NCI-H748 treated with DMSO at 0.1 percent for 48 hours (cell line): ENCODE measurements at places on chromosomes 1 and 21.

DNA sequence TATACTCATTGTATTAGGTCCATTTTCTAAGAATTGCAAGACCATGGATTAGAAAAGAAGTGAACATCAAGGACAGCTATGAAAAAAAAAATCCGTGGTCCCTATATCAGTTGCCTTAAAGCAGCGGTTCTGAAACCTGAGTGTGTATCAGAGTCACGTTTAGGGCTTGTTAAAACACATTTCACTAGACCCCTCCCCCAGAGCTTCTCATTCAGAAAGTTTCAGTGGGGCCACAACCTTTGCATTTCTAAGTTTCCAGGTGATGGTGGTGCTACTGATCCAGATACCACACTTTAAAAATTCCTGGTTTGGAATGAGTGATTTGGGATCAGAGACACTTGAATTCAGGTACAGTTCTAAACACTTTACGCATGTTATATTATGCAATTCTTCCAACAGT lies 96.1 kb upstream of the PRMT6 start:
- no peak for DNase-seq

- DNase-seq: no peak
Observed at GRCh38 chr1:4149281-4149680, 249.2 kb upstream of the C1orf174 start.

- no peak for DNase-seq
Observed at GRCh38 chr1:94544706-94545490, 3.3 kb upstream of the F3 start.

GRCh38 chr1:31755850-31756492 lies 8.2 kb downstream of the ADGRB2 start:
- DNase-seq: no peak

DNA sequence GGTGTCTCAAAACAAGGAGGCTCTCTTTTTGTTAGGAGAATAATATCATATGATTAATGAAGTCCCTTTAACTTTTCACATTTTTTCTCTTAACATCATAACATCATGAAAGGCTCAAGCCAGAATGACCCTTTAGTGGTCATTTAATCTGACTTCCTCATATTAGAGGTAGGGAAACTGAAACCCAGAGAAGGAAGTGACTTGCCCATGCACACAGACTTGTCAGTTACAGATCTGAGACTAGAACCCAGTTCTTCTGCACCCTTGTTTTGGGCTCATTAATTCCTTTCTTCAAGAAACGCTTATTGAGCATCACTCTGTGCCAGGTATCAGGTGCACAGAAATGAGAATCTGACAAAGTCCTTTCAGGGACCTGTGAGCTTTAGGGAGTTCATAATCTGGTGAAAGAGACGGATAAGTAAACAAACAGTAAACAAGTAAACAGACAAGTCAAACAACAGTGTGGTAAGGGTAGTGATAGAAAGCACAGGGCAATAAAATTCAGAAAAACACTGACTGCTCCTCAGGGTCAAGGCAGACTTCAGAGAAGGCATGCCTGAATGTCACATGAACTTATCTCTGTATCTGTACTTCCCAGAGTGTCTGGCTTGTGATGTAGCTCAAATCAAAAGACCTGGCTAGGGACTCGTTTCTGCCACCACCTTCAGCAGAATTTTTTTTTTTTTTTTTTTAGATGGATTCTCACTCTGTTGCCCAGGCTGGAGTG lies 38.3 kb upstream of the OSBPL9 start:
- no peak for DNase-seq

GRCh38 chr1:4397196-4397595 lies 257.2 kb upstream of the AJAP1 start:
- peak; percentile 19 for DNase-seq

DNA sequence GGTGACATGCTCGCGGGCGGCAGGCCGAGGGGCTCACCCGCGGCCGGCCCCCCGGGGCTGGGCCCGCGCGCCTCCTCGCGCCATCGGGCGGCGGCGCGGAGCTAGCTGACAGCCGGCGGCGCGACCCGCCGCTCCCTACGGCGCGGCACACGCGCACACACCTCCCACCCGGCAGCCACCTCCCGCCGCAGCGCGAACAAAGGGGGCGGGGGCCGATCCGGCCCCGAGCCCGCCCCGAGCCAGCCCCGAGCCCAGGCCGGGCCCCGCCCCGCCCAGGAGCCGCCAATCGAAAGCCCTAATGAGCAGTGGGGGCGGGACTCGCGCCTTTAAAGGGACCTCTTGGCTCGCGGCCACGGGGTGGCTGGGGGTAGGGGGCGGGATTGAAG lies at the start of gene KIF21B:
KIF21B (minus strand) TSS at position 198 of the 386 bp plus-strand sequence. CDS start 331 bp downstream, outside the sequence.
- DNase-seq: peak; percentile 52

- DNase-seq: peak; percentile 8
Observed at GRCh38 chr1:34929497-34929852, at the start of gene DLGAP3. DLGAP3 (minus strand) TSS chr1:34929650; CDS start chr1:34905383, 24,267 bp downstream.

GRCh38 chr1:164337885-164338284 lies 221.1 kb upstream of the PBX1 start:
- no peak for DNase-seq

DNA sequence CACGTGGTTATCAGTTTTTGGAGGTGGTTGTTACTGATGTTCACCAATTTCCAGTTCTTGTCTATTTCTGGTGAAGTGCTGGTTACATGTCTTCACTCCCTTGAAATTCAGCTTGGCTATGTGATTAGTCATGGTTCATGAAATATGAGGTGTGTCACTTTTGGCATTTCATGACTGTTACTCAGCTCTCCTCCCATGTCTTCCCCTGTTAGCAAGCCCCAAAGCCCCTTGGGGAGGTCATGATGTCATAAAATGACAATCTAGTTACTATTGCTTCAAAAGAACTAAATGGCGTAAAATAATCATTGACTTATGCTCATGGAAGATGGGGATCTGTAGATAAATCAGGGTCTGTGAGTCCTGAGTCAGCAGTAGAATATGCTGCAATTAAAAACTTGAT lies 425.1 kb downstream of the SETD4 start:
- no peak for DNase-seq

GRCh38 chr1:6367381-6368012 lies 26.1 kb downstream of the ACOT7 start:
- DNase-seq: no peak

DNA sequence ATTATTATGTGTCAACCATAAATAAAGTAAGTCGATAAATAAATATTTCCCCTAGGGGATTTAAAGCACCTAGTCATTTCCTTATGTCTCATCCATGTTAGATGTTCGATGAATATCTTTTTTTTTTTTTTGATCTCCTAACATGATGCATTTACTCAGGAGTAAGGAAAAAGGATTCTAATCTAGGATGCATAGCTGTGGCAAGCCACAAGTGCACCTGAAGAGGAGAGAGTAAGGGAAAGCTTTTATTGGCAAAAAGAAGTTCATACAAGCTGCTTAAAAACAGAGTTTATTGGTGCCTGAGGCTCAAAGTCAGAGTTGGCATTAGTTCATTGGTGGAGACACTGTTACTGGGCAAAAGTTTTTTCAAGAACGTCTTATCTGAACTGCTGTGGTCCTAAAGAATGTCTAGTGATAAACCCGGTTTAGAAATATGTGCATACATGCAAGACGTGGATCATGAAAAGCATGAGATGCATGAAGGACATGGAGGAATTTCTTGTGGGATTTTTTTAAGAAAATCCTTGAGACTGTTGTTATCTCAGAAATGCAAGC lies 51.7 kb downstream of the SWT1 start:
- DNase-seq: no peak

GRCh38 chr1:43396059-43396458 lies 6.4 kb downstream of the SZT2 start:
- no peak for DNase-seq

DNA sequence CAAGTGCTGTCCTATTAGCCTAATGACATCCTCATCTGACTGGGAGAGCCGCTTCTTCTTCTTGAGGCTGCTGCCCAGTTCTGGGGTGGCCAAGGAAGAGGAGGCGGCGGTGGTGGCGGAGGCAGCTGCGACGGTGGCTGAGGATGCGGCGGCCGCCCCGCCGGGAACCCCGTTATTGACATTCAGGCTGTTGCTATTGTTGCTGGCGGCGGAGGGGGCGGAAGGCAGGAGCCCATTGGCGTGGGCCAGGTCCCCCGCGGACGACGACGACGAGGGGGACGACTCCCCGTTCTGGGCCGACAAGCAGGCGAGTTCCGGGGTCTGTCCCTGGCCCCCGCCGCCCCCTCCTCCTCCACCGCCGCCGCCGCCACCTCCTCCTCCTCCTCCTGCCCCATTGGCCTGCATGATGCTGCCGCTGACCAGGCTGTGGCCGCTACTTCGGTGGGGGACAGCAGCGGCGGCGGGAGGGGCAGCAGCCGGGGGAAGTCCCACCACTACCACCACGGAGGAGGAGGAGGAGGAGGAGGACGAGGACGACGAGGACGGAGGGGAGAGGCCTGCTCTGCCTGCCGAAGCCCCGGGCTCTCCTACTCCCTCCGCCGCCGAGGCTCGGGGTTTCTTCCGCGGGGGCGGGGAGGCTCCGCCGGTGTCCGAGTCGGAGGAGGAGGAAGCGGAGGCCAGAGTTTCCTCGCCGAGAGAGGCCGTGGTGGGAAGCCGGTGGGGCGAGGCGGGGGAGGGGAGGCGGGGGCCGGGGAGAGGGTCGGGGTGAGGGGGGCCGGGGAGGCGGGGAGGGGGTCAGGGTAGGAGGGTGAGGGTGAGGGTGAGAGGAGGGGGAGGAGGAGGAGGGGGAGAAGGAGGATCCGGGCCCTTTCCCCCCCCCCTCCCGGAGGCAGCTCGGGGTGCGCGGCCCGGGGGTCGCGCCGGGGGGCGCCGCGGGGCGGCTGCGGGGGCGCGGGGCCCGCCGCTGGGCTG lies 610 bp downstream of the WDR26 start:
- DNase-seq: no peak

DNA sequence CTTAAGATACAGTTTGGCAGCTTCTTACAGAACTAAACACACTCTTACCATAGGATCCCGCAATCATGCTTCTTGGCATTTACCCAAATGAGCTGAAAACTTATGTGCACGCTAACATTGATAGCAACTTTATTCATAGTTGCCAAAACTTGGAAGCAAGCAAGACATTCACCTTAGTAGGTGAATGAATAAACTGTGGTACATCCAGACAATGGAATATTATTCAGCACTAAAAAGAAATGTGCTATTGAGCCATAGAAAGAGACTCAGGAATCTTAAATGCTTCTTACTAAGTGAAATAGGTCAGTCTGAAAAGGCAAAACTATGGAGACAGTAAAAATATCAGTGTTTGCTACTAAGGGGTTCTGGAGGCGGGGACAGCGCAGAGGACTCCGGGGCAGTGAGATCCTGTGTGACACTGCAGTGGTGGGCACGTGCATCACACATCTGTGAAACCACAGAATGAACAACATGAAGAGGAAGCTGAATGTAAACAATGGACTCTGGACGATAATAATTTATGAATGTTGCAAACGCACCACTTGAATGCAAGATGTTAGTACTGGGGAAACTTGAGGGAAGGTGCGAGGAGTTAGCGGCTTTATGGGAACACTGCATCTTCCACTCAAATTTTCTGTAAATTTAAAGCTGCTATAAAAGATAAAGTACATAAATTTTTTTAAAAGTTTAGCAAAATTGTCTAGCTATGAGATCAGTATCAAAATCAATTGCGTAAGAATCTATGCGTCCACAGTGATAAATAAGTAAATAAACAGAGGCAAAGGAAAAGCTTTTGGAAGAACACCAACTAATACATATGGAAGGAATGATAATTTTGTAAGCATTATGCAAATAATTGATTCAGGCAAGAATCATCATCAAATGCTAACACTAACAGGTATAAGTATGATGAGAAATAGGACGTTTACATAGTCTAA lies 15.4 kb upstream of the SPATC1L start:
- no peak for DNase-seq

DNA sequence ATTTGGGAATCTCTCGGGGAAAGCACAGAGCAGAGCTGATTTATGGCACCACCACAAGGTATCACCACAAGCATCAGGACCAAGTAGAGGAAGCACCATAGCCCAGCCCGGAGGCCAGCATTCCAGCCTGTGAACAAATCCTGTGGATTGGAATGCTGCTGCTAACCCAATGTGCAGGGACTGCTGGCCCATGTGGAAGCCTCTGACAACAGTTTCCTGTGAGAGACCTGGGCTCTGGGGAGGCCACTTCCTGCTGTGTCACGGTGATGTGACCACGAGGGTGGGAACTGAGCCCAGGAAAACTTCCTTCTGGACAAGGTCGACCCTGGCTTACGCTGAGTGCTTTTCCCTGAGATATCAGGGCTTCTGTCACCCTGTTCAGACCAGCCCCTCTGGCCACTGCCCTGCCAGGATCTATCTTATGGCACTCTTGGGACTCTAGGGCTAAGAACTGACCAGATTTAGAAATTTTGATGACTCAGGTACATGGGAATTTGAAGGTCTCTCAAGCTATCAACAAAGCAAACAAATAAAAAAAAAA lies 88.3 kb upstream of the NGF start:
- DNase-seq: no peak

- no peak for DNase-seq
Observed at GRCh38 chr1:219549215-219549614, 63.7 kb downstream of the ZC3H11B start.

GRCh38 chr21:37208056-37208721 lies 58.9 kb downstream of the VPS26C start:
- DNase-seq: no peak

- DNase-seq: peak; percentile 92
Observed at GRCh38 chr1:159881622-159882526, 18.1 kb downstream of the CFAP45 start.

GRCh38 chr1:167196166-167196565 lies 24.5 kb upstream of the POU2F1 start:
- peak; percentile 23 for DNase-seq

DNA sequence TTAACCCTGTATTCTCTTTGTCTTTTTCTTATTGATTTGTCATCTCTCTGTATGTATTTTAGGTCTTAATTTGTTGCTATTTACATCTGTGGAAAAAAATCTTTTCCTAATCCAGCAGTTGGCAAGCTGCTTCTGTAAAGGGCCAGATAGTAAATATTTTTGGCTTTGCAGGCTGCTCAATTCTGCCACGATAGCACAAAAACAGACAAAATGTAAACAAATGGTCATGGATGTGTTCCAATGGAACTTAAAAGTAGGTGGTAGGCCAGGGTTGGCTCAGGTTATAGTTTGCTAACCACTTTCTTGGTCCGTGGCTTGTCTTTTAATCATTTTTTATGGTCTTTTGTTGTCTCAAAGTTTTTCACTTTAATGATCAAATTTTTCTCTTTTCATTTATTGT lies 371.8 kb downstream of the HHAT start:
- no peak for DNase-seq

DNA sequence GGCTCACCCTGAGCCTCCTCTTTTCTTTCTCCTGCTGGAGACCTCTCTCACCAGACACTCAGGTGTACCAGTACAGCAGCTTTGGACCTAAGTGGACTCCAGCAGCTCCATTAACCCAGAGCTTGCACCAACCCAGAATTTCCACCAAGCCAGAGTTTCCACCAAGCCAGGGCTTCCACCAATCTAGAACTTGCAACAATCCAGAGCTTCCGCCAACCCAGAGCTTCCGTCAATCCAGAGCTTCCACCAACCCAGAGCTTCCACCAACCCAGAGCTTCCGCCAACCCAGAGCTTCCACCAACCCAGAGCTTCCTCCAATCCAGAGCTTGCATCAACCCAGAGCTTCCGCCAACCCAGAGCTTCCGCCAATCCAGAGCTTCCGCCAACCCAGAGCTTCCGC lies 23.2 kb downstream of the CRYAA start:
- no peak for DNase-seq
